Naive thymus-derived CD8-positive, alpha-beta T cell (primary cell): ENCODE measurements at places on chromosomes 12 and 14.

- DNase-seq = peak; percentile 2
Measured at GRCh38 chr12:31590642-31591379, at the start of gene DENND5B. DENND5B (minus strand) TSS chr12:31591136; CDS start chr12:31590832, 304 bp downstream.

DNA sequence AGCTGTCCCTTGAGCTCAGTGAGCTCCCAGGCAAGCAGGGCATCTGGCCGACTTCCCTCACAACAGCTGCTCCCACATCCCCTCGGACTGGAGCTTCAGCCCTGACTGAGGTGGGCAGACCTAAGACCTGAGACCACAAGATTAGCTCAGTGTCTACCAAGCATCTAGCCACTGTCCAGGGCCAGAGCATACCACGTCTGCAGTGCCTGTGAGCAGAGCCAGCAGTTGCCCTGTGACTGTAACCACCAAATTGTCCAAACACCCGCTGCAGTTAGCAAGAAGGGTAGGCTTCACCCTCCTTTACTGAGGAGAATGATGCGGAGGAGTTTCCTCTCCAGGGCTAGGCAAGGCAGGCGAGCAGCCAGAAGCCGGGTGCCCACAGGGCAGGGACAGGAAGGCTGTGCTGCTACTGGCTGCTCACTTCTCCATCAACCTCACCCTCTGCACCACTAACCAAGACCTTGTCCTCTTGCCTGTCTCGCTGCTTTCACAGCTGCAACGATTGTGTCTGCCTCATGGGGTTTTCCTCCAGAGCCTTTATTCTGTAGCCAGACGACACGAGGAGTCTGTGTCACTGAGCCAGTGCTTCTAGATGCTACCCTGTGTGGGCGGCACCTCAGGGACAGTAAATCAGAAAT lies 53.9 kb downstream of the ANAPC7 start:
- DNase-seq = no peak

DNA sequence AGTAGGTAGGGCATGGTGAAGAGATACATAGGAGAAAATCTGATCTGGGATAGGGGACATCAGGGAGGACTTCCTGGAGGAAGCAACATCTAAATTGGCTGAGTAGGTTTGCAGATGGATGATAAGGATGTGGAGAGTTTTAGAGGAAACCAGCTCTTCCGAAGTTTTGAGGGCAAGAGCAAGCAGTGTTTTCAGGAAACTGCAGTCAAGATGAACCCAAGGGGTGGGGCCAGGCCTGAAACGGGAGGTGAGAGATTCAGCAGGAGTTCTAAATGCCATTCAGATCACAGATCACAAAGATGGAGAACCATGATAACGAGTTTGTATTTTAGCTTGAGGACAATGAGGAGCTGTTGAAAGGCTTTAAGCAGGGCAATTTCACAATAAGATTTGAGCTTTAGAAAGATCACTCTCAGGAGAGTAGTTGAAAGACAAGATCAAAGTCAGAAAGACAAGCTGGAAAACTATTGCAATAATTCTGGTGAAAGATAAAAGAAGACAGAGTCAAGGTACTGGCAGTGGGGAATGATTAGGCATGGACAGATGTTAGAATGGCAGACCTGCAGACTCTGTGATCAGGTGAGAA lies 70.1 kb upstream of the PLXNC1 start:
- DNase-seq = no peak

GRCh38 chr14:47365233-47365632 lies 310.2 kb downstream of the MDGA2 start:
- no peak for DNase-seq

GRCh38 chr14:33210311-33210710 lies 271.6 kb downstream of the NPAS3 start:
- no peak for DNase-seq

GRCh38 chr14:24051789-24052655 lies at the start of gene CARMIL3:
CARMIL3 (plus strand) TSS chr14:24052009; CDS start chr14:24052154, 145 bp downstream.
- peak; percentile 40 for DNase-seq

- no peak for DNase-seq
Measured at GRCh38 chr12:46391630-46392029, 19.1 kb upstream of the SLC38A2 start.

- DNase-seq = no peak
Measured at GRCh38 chr12:8035440-8036010, 3.0 kb downstream of the FOXJ2 start.

- DNase-seq = no peak
Measured at GRCh38 chr12:68303850-68304249, 28.3 kb downstream of the MDM1 start.

GRCh38 chr12:120720234-120720986 lies 5.2 kb upstream of the ACADS start:
- no peak for DNase-seq
